ENCODE measurements at places on chromosomes 6 and 20.

DNA sequence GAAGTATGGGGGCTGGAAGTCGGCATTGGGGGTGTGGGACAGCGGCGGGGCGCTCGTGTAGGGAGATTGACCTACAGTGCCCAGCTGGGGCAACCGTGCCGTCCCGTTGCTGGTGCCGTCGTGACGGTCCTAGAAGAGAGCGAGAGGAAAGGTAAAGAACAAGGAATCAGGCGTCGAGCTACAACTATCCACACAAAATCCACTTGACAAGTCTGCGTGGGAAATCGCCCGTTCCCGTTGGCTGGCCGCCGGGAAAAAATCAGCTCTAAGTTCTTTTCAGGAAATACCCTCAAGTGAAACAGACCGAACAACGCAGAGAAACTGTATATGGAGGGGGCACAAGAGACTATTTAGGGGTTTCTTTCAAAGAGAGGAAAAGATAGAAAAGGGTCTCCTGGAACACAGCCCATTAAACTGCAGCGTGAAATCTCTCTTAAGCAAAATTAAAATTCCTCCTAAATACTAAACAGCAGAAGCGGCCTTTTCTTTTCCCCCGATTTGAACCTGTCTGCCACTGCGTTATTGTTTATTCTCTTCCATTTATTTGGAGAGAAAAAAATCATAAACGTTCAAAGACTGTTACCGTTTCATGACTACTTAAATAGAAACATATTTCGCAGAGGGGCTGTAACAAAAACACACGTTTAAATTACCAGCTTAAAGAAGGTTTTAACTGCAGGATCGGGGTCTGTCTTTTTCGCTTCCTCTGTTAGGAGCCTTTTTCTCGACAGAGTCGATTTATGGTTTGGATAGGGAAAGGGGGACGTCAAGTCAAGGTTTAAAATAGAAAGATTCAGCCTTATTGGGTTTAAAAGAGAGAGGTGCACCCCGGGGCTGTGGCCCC lies 4.4 kb downstream of the TFAP2A start:
- no peak for DNase-seq

- no peak for DNase-seq
These were observed 12.5 kb upstream of the R3HDML start for GRCh38 chr20:44324343-44324742.

- no peak for DNase-seq
These were observed 58.3 kb downstream of the CARMIL1 start for GRCh38 chr6:25337431-25337830.

DNA sequence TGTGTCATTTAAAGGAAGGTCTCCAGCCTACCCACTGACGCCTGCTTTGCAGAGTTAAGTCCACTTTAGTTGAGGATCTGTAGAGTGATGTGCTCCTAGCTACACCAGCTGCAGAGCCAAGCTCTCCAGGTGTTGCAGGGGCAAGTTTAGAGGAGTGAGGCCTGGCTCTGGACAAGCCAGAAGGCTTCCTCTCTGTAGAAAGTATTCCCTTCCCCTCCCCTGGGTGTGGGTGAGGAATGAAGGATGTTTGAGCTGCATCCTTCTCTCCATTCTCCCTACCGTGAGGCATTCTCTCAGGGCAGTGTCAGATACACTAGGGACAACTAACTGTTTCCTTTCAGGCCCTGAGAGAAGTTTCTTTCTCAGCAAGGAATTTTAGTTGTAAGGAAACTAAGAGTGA lies 66.5 kb downstream of the ELOVL5 start:
- DNase-seq = no peak
